Lung microvascular endothelial cell (primary cell): ENCODE measurements at places on chromosomes 6 and 20.

DNA sequence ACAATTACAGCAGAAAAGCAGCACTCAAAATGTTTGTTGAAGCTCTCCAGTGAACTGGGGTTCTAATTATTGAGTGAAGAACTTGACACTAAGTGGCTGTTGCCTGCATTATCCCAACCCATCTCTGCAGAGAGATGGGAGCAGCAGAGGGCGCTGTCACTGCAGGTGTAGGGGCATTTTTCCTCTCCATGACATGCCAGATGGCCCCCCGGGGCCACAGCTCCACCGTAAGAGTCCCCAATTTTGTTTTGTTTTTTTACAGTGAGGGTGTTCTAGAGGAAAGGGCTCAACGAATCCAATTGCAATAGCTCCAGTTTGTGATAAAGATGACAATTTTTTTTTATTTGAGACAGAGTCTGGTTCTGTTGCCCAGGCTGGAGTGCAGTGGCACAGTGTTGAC, 1.9 kb upstream of the FUCA2 start:
- DNase-seq, result peak; percentile 15

GRCh38 chr6:64301307-64302236, 666.0 kb downstream of the PHF3 start:
- DNase-seq, result no peak

DNA sequence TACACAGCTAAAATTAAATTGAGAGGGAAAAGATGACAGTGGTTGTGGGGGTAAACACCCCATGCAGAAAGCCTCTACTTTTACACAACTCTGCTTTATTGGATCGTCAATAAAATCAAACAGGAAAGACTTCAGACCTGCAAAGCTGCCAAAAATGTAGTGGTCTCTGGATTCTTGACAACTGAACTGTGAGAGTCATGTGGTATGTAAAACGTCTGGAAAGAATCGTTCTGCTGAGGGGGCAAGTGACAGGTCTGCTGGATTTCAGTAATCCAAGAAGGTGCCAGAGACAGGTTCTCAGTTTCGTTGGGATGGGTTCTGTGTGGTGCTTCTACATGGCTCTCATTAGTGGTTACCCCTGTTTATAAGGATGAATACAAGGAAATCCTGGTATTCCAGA, 63.3 kb downstream of the TSPYL4 start:
- no peak for DNase-seq

DNA sequence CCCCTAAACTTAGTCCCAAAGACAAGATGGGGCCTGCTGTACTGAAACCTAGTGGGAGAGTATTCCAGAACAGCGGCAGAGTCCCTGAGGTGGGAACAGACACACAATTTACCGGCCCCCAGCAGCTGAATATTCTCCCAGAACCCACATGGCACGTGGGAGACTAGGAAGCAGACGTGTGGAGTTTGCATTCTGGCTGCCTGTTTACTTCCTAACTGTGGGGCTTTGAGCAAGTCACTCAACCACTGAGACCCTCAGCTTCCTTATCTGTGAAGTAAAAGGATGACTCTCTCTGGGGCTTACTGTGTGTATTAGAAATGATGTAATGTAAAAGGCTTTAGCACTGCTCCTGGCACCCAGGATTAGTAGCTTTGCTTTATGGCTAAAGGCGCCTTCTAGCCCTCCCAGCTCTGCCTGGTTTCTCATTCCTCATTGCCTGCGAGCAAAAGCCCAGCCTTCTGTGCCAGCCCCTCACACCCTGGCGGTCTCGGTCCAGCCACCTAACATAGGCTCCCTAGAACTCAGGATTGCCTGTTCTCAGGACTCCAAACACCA, 353.1 kb downstream of the CDC5L start:
- no peak for DNase-seq

- DNase-seq, result no peak
Measured at GRCh38 chr6:382883-383810, 8.4 kb upstream of the IRF4 start.

- DNase-seq, result no peak
Measured at GRCh38 chr6:106103728-106104109, 17.6 kb downstream of the PRDM1 start.

- DNase-seq, result peak; percentile 3
Measured at GRCh38 chr6:84033523-84034451, at the start of gene MRAP2. Gene MRAP2 (plus strand): TSS chr6:84033772. CDS start chr6:84055319, 21,547 bp downstream.

- no peak for DNase-seq
Measured at GRCh38 chr6:24009319-24009718, 116.7 kb upstream of the NRSN1 start.

GRCh38 chr6:46998436-46999017, 43.6 kb downstream of the ADGRF1 start:
- no peak for DNase-seq

- DNase-seq, result no peak
Measured at GRCh38 chr20:18213002-18213401, 75.3 kb upstream of the ZNF133 start.
